Activated T-helper 17 cell treated with anti-CD3 and anti-CD28 coated beads, Interleukin-2, amount 50 U/mL, for 72 hours (primary cell): ENCODE measurements at places on chromosomes 2 and 18.

GRCh38 chr2:226583715-226584114, 215.9 kb downstream of the IRS1 start:
- no peak for ATAC-seq

GRCh38 chr18:14928396-14928795, 180.4 kb downstream of the ANKRD30B start:
- ATAC-seq: no peak

DNA sequence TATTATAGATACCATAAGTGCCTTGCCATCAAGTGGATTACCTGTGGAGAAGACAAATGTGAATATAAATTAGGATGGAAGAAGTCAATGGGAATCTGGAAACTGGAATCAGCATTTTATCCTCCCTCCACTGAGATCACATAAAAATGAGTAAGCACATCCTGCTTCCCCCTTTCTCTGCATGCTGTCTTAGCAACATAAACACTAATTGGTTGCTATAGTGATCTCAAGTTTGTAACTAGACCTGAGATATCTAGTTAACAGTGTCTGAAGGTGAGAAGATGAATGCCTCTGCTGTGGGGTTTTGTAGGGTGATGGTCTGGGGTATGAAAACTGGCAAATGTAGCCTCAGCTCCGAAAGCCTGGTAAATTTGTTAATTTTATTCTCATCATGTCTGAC, 1357.5 kb upstream of the CELF4 start:
- no peak for ATAC-seq

DNA sequence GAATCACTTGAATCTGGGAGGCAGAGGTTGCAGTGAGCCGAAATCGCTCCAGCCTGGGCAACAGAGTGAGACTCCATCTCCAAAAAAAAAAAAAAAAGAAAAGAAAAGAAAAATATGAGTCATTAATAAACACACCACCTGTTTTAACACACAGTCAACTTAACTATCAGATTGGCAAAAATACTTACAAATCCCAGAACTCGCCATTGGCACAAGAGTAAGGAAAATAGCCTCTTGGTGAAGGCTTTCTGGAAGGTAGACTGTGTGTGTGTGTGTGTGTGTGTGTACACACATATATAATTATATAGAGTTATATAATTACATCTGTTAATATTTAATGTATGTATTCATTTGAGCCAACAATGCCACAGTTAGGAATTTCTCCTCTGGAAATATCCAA, 63.7 kb upstream of the UXS1 start:
- ATAC-seq: no peak

GRCh38 chr18:25467226-25467987, 115.4 kb upstream of the ZNF521 start:
- ATAC-seq: no peak

DNA sequence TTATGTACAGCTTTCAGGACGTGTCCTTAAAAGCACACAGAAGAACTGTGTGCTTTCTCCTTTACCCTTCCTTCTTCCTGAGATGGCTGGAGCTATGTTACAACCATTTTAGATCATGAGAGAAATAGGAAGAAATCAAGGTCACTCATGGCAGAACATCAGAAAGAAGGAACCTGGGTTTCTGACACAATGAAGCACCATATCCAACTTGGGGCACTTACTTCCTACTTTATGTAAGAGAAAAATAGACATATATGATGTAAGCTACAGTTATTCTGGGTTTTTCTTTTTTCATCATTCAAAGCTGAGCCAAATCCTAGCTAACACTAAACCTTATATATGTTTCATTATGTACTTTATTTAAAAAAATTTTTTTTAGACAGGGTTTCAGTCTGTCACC, 79.5 kb downstream of the FAM161A start:
- ATAC-seq: no peak

GRCh38 chr2:29255004-29255403, 139.8 kb downstream of the CLIP4 start:
- no peak for ATAC-seq

- ATAC-seq: no peak
Measured at GRCh38 chr2:61993422-61994024, 88.0 kb downstream of the COMMD1 start.

GRCh38 chr2:24104906-24105305, 18.2 kb downstream of the PFN4 start:
- no peak for ATAC-seq

DNA sequence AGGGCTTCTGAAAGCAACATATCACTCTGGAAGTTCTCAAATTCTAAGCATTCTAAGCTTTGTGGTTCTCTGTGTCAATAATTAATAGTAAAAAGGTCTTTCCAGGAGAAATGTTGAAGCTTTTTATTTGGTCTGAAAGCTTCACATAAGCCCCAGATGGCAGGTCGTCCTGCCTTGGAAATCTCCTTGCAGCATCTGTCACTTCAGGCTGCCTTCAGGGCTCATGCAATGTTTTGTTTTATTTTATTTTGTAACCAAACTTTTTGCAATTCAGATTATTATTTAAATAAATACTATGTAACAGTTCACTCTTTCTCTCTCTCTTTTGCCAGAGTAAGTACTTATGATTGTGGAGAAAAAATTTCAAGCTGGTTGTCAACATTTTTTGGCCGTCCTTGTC, 46.7 kb upstream of the FHOD3 start:
- no peak for ATAC-seq

DNA sequence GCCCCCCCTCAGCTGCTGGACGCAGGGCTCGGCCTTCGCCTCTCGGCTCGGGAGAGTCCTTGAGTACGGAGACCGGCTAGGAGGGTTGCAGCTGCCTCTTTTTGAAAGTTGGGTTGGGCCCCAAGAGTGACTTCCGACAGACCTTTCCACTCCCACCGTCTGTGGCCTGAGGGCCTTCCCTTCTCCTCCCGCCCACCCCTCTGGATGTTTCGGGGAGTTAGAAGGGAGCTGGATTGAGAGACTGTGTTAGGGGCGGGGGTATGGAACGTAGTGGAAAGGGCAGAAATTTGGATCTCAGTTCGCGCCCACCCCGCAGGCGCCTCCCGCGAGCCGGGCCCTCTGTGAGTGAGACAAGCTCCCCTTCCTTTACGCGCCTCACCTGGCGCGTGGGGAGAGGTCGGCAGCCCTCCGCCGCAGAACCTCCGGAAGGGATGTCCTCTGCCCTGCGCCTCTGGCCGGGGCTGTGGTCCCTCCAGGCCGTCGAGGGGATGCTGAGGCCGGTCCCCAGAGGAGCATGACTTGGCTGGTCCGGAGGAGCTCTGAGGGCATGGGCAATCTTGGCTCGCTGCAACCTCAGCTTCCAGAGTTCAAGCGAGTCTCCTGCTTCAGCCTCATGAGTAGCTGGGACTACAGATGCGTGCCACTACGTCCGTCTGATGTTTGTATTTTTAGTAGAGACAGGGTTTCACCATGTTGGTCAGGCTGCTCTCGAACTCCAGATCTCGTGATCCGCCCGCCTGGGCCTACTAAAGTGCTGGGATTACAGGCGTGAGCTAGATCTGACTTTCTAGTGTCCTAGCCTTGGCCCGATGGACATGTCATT, 15.9 kb downstream of the C2orf74 start:
- peak; percentile 38 for ATAC-seq

DNA sequence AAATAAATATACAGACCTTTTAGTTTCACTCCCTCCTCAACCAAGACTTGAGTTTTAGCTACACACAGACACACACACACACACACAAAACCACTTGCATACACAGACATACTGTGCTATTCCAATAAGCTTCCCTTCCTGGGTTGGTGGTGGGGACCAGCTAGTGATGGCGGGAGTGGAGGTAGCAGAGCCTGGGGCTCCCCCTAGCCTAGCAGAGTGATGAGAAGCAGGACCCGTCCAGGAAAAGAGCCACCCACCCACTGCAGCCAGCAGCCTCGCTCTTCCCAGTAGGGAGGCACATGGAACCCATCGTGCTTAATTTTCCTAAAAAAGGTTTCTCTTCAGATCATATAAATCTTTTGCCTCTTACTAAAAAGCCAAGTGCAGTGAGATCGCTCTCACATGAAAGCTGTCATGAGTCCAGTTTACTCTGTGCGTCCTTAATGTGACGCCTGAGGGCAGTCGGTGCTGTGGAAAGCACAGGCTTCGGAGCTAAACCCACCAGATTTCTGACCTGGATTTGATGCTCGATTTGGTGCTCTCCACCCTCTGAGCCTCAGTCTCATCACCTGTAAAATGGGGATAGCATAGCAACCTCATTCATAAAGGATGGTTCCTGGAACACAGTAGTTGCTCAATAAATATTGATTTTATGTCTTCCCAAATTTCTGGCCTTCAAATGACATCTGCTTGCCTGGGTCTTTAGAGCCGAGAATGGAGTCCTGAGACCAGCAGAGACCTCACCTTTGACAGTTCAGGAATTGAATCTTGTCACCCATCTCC, 60.1 kb upstream of the YWHAQ start:
- ATAC-seq: no peak
